ENCODE measurements at places on chromosomes 6 and 20. TPM values are rescaled to one million over a fixed set of nuclear protein-coding genes. Genes with fewer than 3 reads are reported as not detected.

TRIM10 gene
- total RNA-seq = not detected

MCHR2 gene
- total RNA-seq = not detected

UQCC2 gene
- total RNA-seq = 21.0 TPM

PKIB gene
- 0.17 TPM for total RNA-seq

AGPAT4 gene
- total RNA-seq = 12.9 TPM

ENPP4 gene
- total RNA-seq = 0.26 TPM

CCM2L gene
- 19.3 TPM for total RNA-seq

ECT2L gene
- not detected for total RNA-seq

PLEKHG1 gene
- 19.5 TPM for total RNA-seq

ABHD16B gene
- not detected for total RNA-seq

EYA2 gene
- 0.11 TPM for total RNA-seq

TSBP1 gene
- total RNA-seq = not detected

DHX16 gene
- 29.4 TPM for total RNA-seq

NOX3 gene
- total RNA-seq = not detected

ITPA gene
- total RNA-seq = 34.7 TPM

CTAGE9 gene
- total RNA-seq = not detected

FAM83D gene
- 10.1 TPM for total RNA-seq

LTA gene
- not detected for total RNA-seq

MUCL3 gene
- not detected for total RNA-seq

TMEM181 gene
- total RNA-seq = 47.9 TPM

HS3ST5 gene
- total RNA-seq = not detected

PAK5 gene
- total RNA-seq = not detected

MAS1 gene
- not detected for total RNA-seq

OR2H1 gene
- total RNA-seq = not detected

MEP1A gene
- total RNA-seq = not detected

ID4 gene
- total RNA-seq = 0.76 TPM
